ENCODE measurements at places on chromosomes 1 and 21. TPM values are rescaled to one million over a fixed set of nuclear protein-coding genes. Genes with fewer than 3 reads are reported as not detected.
A peak's percentile ranks its signal among the peaks of the same experiment; 100 is the strongest.

GRCh38 chr1:72649991-72650390, 367.7 kb upstream of the NEGR1 start:
- DNase-seq, result peak; percentile 53

DNA sequence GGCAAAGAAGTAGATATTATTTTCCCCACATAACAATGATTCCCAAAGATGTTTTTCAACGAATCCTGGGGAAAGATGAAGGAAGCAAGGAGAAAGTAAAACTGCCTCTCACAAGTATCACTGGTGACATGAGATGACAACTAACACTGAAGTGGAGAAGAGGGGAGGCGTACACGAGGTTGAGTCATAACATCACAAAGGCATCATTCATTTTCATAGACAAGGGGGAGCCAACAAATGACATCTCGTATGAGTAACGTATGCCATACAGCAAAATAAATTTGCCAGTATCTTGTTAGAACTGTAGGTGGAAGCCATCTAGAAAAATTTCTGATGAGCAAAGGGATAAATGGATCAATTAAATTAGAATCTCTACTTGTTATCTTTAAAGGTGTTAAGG, 56.6 kb downstream of the ATP1B1 start:
- no peak for DNase-seq

DNA sequence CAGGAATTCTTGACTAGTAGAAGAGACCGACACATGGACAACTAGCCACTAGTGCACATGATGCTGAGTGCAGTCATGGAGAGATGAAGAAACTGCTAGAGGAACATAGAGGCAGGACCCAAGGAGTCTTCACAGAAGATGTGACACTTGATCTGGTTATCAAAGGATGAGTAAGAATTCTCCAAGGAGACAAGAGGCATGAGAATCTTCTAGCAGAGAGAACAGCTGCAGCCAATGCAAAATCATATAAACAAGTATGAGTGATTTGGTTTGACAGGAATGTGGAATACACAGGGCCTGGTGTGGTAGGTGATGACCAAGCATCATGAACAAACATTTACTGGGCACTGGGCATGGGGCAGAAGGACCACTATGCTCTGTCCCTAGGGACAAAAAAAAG, 140.9 kb upstream of the CTTNBP2NL start:
- no peak for DNase-seq

GRCh38 chr21:8993284-8993942, 1528.0 kb upstream of the TPTE start:
- DNase-seq, result no peak

DNA sequence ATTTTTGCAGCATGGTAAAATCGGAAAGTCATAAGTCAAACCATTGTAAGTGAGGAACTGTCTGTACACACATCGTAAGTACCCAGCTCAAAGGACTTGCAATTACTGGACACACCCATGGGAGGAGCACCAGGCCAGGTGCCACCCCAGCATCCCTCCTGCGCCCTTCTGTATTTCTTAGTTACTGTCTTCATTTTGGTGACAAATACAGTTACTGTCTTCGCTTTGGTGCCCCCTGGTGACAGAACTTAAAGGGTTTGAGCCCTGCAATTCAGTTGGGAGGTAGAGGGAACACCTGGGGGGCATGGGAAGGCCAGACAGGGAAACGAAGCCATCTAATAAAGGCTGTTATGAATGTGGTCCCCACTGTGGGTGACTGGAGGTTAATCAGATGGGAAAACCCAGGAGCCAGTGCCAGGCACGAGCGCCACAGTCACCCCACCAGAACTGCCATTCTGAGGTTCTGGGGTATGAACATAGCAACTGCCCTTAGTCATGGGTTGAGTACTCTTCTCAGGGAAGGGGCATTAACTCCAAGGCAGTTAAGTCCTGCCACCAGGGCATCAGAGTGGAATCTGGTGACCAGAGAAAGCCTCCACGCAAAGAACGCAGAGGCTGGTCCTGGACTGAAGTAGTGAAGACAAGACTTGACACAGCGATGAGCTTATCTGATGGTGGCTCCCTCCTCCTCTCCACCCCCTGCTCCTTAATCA, 612.9 kb downstream of the PTPRU start:
- no peak for DNase-seq

CCDC30 gene
- 2.3 TPM for polyA plus RNA-seq

DNA sequence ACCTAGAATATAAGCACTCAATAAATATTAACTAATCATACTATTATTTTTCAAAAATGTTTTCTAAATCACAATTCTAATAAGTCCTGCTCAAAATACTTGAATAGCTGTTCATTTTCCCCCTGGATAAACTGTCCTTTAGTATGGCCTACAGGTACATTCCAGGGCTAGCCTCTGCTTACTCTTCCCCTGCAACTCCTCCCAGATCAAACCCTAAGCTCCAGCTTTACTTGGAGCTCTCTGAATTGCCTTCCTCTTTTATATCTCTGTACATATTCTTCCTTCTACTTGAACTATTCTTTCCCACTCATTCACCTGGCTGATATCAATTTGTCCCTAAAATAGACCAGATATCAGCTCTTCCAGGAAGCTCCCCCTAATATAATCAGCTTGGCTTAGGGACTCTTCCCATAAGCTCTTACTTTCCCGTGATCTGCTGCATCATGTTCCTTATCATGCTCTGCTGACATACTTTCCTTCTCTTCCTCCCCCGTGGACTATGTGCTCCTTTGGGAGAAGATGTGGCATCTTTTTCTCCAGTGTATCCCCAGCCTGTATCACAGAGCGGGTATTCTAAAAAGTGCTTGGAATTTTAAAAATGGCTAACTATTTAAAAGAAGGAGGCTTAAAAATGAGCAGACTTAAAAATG, 43.1 kb upstream of the PIGC start:
- no peak for DNase-seq

DNA sequence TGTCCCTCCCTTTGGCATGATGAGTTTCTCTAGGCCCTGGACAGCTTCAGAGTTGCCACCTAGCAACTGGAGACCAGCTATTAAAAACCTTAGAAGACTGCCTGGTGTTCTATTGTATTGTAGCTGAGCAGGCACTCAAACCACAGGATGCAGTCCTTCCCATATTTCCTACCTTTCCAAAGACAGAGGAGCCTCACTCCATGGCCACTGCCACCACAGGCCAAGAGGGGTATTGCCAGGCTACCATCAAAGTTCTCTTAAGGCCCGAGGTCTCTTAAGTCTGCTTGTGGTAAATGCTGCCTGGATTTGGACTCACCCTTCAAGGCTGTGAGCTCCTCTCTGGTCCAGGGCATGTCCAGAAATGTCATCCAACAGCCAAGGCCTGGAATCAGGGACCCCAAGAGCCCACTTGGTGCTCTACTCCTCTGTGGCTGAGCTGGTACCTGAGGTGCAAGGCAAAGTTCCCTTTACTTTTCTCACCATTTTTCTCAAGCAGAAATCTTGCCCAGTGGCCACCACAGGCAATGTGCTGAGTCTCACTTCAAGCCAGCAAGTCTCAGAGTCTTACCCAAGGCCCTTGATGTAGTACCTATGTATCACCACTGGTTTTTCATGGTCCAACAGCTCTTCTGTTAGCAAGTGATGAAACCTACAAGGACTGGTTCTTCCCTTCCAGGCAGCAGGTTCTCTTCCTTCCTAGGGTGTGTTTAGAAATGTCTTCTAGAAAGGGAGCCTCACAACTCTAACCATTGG, 269.4 kb downstream of the AMY1C start:
- no peak for DNase-seq

GRCh38 chr21:35319684-35320283, 270.7 kb upstream of the RUNX1 start:
- DNase-seq, result no peak

USP33 gene
- 35.9 TPM for polyA plus RNA-seq

CPT2 gene
- polyA plus RNA-seq, result 10.4 TPM

SEC22B gene
- polyA plus RNA-seq, result 24.1 TPM

- DNase-seq, result peak; percentile 24
These were observed at the start of gene TNFSF4 for GRCh38 chr1:173206816-173207568. TNFSF4 (minus strand) TSS chr1:173207331; CDS start chr1:173207176, 155 bp downstream.

All from forelimb muscle (tissue), 1 donor.